ENCODE measurements at places on chromosomes 5 and 9.

DNA sequence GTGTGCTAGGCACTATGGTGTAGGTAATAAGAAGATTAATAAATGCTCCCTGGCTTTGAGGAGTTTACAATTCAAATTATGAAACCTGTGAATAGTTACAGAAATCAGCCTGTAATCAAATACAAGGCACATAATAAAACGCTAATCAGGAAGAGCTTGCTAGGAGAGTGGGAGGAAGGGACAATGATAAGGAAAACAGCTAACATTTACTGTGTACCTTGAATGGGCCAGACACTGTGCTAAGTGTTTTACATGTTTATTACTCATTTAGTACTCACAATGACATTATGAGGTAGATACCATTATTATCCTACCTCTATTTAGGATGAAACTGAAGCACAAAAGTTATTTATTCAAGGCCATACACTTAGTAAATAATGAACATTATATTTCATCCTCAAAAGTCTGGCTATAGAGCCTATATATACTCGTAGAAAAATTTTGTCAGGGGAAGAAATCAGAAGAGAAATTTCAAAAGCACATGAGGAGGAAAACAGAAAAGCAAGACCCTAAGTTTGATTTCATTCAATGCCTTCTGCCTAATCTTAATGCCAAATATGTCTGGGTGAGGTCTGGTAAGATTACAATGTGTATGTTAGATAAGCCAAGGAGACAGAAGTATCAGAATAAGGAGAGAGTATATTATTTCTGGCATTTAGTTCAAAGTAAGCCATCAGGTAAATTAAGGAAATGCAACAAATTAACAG is 35.9 kb downstream of the AFF4 start:
- no peak for DNase-seq

DNA sequence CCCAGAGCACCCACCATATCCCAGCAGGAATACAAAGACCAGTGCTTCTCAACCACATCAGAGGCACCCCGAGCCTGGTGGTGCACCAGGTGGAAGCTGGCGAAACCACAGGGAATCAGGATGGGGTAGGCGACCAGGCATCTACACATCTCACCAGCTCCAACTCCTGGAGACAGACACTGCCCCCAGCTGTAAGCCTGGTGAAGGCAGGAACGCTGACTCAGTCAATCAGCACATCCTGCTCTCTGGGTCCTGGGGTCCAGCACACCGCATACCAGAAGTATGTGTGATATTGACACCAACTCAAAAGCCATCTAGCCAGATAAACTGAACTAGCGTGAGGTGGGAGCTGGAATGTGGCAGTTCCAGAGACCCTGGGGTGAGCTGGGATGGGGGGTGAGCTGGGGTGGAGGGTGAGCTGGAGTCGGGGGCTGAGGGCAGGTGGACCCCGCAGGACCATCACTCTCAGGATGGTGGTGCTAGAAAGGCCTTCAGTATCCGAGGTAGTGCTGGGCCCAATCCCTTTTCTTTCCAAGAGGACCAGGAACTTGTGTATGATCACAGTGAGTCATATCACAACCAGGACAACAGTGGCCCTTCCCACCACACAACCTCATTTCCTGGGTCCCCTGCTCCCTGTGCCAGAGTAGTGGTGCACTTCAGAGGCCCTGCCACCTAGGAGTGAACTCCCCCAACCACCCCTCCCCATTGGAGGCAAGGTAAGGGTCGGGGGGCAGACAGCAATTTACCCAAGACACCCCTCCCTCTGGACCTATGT is 2.5 kb downstream of the DBN1 start:
- no peak for DNase-seq

DNA sequence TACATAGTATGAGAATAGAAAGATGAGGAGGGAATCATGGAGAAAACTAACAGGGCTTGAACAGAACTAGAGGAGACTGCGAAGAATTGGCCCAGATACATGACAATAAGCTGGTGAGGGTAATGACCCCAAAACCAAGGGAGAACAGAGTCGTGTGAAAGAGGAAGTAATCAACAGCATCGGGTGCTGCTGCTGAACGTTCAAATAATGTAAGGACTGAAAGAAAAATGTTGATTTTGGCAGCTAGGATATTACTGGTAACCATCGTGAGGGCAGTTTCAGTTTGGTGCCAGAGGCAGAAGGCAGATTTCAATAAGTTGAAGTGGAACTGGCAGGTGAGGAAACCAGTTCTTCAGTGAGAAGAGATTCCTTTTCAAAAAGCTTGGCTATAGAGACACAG is 66.8 kb upstream of the SMC2 start:
- DNase-seq: peak; percentile 59

DNA sequence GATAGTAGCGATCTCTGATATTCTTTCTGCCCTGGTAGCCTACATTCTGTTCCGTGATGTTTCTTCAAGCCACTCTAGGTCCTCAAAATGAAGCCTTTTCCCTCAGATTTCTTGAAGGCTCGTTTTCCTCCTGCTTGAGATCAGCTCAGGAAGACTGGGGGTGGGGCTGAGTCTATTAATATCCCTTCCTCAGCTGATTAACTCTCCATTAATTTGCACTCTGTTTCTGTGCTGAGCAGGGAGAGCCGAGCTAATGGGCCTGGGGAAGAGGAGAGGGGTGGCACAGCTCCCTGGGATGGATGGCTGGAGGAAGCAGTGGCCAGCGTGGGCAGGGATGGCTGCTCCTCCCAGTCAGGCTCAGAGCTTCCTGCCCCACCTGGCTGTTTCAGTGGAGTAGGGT is 93.3 kb downstream of the PPARGC1B start:
- DNase-seq: no peak

DNA sequence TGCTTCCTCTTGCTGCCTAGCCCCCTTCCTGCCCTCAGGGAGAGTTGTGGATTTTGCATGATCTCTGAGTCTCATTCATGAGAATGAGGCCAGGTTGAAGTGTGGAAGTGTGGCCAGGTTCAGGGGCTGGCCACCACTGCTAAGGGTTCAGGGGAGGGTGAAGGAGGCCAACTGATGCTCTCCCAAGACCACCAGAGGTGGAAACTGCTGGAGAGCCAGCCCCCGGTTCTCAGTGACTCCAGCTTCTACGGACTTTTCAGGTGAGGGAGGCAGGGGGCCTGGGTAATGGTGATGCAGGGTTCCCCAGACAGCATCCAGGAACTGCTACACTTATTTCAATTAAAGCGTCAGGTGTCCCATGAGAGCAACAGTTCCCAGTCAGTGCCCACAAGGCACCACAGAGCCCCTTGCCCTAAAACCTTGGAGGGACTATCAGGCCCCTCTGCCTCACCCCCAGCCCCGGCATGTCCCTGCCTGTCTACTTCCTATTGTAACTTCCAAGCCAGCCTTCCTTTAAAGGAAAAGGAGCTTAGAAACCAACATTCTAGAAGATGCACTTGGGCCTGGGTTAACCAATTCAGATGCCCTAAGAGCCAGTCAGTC is 50.1 kb downstream of the AMBP start:
- DNase-seq: no peak

- DNase-seq: no peak
Measured at GRCh38 chr9:134604834-134605233, 36.8 kb upstream of the COL5A1 start.

- no peak for DNase-seq
Measured at GRCh38 chr5:143030349-143030748, 260.2 kb downstream of the ARHGAP26 start.

DNA sequence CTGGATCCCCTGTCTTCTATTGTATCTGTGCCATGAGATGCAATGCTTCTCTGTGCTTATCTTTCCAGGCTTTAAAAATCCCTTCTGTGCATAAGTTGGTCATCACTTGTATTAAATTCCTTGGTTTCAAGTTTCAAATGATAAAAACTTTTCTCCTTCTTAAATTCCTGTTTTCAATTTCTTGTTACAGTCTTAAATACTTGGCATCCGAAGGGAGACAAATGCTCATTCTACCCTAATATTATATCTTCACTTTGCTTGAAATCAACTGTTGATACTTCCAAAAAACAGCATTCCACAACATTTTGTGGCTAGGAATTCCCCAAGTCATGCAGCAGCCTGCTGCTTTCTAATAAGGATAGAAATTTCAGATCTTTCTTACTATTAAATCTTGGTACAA is 413.2 kb upstream of the ACTBL2 start:
- DNase-seq: no peak

- no peak for DNase-seq
Measured at GRCh38 chr9:109857336-109857735, 77.3 kb downstream of the PALM2AKAP2 start.

GRCh38 chr5:111719773-111720172 is 37.2 kb downstream of the NREP start:
- no peak for DNase-seq

GRCh38 chr9:134136996-134137299 is 1.1 kb downstream of the WDR5 start:
- DNase-seq: no peak

GRCh38 chr9:94054716-94055115 is 29.5 kb upstream of the PTPDC1 start:
- DNase-seq: no peak

- DNase-seq: no peak
Measured at GRCh38 chr5:35430381-35431162, 187.1 kb upstream of the SPEF2 start.

- no peak for DNase-seq
Measured at GRCh38 chr9:31302620-31303418, 1081.6 kb upstream of the ACO1 start.

DNA sequence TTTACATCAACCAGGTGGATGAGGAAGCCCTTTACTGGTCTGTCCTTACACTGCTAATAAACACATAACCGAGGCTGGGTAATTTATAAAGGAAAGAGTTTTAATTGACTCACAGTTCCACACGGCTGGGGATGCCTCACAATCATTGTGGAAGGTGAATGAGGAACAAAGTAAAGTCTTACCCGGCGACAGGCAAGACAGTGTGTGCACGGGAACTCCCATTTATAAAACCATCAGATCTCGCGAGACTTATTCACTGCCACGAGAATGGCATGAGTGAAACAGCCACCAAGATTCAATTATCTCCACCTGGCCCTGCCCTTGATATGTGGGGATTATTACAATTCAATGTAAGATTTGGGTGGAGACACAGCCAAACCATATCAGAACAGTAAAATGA is 67.3 kb upstream of the GRAMD2B start:
- DNase-seq: no peak
